Fibroblast of pulmonary artery (primary cell): ENCODE measurements at places on chromosomes 4 and X.

GRCh38 chr4:4284827-4285618 lies 4.9 kb downstream of the LYAR start:
- DNase-seq, result peak; percentile 55

GRCh38 chrX:105307762-105308161 lies 87.3 kb upstream of the TEX13A start:
- peak; percentile 33 for DNase-seq

DNA sequence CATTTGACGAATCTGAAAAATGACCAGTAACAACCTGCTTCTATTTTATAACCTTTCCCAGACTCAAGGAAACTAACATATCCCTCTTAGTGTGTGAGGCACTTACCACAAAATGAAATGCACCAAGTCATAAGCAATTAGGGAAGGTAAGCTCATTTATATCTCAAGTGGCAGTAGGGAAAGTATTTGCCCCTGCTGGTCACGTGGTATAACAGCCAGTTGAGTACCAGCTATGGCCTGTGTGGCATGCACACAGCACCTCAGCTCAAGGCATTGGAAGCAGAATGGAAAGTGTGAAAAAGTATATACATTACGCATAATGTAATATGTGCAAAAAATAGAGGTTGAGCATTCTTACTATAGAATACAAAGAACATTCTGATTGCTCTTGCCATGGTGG lies 178.3 kb upstream of the GYPA start:
- no peak for DNase-seq

DNA sequence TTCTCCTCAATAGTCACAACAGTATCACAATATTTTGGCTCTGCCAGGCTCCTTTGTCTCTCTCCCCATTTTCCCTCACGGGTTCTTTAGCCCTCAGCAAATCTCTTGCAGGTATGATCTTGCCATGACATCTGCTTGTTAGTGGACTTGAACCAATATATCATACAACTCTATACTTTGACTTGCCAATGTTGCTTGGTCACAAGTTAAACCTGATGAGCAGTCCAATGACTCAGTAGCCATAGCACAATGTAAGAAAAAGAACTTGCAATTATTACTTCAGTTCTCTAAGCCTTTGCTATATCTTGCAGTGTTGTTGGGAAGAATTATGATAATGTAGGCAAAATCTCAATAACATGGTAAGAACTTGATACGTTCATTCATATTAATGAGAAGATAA lies 174.6 kb upstream of the NRK start:
- DNase-seq, result no peak
